Stimulated activated CD4-positive, alpha-beta T cell treated with anti-CD3 and anti-CD28 coated beads, TNF-alpha, amount 100 ng/mL, for 24 hours (primary cell): ENCODE measurements at places on chromosomes 2 and 18.

- DNase-seq = no peak
These were observed 123.6 kb downstream of the EIPR1 start for GRCh38 chr2:3253913-3254441.

DNA sequence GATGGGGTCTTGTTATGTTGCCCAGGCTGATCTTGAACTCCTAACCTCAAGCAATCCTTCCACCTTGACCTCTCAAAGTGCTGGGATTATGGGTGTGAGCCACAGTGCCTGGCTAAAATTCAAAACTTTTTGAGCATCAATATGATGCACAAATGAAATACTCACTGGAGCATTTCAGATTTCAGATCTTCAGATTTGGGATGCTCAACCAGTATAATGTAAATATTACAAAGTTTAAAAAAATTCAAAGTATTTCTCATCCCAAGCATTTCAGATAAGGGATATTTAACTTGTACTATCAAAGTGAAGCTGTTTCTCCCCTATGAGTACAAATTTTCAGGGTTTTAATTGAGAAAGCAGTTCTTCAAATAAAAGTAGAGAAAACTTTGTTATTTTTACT is 164.1 kb upstream of the CCDC68 start:
- no peak for DNase-seq

GRCh38 chr18:23377669-23378301 is 75.3 kb upstream of the RIOK3 start:
- no peak for DNase-seq

DNA sequence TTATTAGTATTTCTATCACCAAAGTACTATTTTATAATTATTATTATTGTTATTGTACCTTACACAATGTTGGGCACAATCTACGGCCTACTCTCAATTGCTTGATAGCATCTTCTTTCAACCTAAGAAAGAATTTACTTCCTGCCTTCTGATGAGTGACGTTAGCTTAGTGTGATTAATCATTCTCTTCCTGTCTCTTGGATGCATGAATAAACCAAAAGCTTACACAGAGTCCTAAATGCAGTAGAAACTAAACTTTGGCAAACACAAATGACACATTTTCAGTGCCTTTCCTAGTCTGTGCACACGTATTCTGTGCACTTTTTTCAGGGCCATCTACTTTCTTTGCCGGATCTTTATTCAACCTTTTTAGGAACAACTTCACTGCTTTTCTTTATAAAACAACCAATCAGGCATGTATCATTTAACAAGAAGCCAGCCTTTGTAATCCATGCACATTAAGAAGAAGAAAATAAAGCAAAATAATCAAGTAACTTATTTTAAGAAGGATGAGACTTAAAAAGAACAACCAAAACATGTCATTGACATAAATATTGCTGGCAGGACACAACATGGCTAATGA is 19.1 kb downstream of the TRAK2 start:
- no peak for DNase-seq
